Stimulated activated CD4-positive, alpha-beta T cell treated with anti-CD3 and anti-CD28 coated beads, Interleukin-15, amount 100 ng/mL, for 1 hour (primary cell): ENCODE measurements at places on chromosomes 12 and 14.

- DNase-seq: peak; percentile 21
Observed at GRCh38 chr12:12807970-12808702, 5.0 kb upstream of the DDX47 start.

GRCh38 chr14:99729991-99730875, 46.1 kb downstream of the CYP46A1 start:
- DNase-seq: peak; percentile 37

- DNase-seq: no peak
Observed at GRCh38 chr12:30806989-30807694, 52.4 kb upstream of the CAPRIN2 start.

- no peak for DNase-seq
Observed at GRCh38 chr14:81625343-81625742, 91.7 kb upstream of the SEL1L start.

DNA sequence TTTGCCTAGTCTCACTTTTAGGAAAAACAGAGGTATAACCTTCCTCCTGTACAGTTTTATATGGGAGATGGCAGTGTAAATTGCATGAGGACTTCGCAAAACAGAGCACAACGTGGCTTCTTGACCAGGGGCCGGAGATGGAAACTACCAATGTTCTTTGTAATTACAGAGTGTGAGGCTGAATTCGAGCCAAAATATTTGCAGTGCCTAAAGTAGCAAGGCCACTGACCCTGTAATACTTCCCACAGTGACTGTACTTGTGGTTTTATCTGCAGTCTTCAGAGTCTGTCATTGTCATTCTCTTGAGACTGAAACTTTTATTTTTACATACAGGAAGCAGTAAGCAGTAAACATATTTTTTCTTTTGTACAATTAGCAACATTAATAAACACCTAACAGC, 98.9 kb downstream of the RERG start:
- no peak for DNase-seq

DNA sequence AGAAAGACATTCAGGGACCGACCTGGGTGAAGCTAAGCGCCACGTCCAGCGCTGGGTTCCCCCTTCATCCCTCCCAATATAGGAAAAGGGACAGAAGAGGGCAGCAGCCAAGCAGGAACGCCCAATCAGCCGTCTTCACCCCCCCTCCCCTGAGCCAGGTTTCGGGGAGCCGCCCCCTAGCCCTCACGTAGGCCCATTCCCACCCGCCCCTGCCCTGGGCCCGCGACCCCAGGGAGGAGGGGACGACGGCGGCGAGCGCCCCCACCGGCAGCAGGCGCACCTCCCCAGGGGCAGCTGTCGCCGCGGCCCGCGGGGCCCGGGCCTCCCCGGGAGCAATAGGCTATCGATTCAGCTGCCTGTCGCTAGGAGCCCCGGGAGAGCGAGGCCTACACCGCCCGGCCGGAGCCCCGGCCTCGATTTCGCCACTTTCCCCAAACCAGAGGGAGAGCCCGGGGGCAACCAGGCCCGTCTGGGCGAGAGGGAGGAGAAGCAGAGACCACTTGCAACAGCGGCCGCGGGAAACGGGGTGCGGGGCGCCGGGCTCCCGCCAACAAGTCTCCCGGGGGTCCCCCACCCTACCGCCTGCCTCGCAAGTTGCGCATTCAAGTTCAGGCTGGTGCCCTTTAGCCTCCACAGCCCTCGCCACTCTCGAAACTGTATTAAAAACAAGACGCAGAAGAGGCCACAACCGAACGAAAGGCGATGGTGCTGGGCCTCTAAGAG, 1.3 kb downstream of the DCAF5 start:
- peak; percentile 68 for DNase-seq
